ENCODE measurements at places on chromosomes 2 and 18. TPM values are rescaled to one million over a fixed set of nuclear protein-coding genes. Genes with fewer than 3 reads are reported as not detected.

GRCh38 chr2:47223980-47224379 lies 68.9 kb upstream of the STPG4 start:
- DNase-seq = no peak

- no peak for DNase-seq
Measured at GRCh38 chr18:47754311-47755101, 176.0 kb downstream of the SMAD2 start.

DNA sequence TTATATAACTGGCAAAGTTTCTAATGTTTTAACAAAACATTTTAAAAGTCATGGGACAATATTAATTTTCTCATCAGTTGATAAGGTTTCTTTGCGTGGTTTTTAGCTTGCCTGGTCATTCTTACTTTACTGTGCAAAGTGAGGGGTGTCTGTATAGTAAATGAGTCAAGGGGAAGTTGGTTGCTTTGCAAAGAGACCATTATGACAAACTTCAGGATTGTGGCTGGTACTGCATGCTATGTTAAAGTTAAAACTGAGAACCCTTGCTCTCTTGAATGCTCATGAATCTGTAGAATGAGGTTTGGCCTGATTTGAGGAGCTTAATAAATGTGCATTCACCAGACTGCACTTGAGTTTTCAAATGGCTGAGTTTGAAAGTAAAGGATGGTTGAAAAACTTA lies 47.0 kb downstream of the COL4A4 start:
- DNase-seq = no peak

GRCh38 chr18:35511428-35511827 lies 13.7 kb upstream of the INO80C start:
- no peak for DNase-seq

GRCh38 chr2:164430166-164430783 lies 191.0 kb downstream of the GRB14 start:
- no peak for DNase-seq

DNA sequence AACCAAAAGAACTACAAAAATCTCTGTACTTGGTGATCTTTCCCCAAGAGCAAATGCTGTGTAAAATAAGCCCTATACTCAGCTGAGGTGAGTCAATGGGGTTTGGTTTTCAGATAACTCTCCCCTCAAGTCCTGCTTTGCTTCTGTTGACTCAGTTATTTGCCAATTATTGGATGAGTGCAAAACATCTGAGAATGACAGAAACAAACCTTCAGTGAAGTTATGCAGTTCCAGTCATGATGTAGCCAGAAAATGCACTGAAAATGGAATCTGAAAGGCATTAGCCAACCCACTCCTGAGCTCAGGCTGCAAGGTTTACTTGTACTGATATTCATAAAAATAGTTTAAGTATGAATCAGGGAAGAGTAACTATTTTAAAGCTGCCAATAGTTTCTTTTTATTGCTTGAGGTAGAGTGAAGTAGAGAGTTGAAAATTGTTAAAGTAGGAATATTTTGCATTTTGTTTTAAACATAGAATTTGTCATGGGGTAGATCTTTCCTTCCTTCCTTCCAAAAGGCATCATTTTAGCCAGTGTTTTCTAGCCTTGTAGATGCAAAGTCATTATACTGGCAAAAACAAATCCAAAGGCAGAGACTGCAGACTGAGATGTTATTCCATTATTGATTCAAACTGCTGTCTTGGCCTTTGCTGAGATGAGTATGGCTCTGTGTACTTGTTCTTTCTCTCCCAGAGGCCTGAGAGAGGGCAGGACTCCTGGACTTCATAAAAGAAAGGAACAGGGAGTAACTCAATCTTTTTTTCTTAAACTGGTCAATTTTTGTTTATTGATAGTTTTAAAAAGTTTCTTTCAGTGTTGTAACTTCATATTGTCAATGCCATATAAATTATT lies 215.3 kb downstream of the RND3 start:
- no peak for DNase-seq

GRCh38 chr2:42046819-42047487 lies 868 bp upstream of the PKDCC start:
- DNase-seq = peak; percentile 56

GRCh38 chr2:200258881-200259576 lies 47.5 kb upstream of the SPATS2L start:
- no peak for DNase-seq

Gene HRH4
- not detected for total RNA-seq

Gene CXCR1
- total RNA-seq = 0.21 TPM

Measured in tibial nerve (tissue), 4 donors.